ENCODE measurements at places on chromosomes 13 and 19.

GRCh38 chr19:41862445-41862986 is 2.5 kb downstream of the RPS19 start:
- DNase-seq = no peak

- peak; percentile 39 for DNase-seq
Observed at GRCh38 chr19:10289167-10289835, 451 bp upstream of the ICAM5 start.

- no peak for DNase-seq
Observed at GRCh38 chr19:4516199-4516938, 1.9 kb downstream of the PLIN4 start.

GRCh38 chr19:7676376-7676775 is 514 bp upstream of the MCEMP1 start:
- DNase-seq = no peak

GRCh38 chr19:49233163-49233562 is 75.6 kb downstream of the TRPM4 start:
- no peak for DNase-seq

Data from NCI-H748 treated with DMSO at 0.1 percent for 48 hours (cell line).